ENCODE measurements at places on chromosomes 2 and 18. TPM values are rescaled to one million over a fixed set of nuclear protein-coding genes. Genes with fewer than 3 reads are reported as not detected.

RAB6C gene
- 0.08 TPM for polyA plus RNA-seq

ATP6V1C2 gene
- 0.56 TPM for polyA plus RNA-seq

GRCh38 chr2:81195017-81195773 lies 890.6 kb upstream of the LRRTM1 start:
- DNase-seq = no peak

GRCh38 chr2:16395601-16396000 lies 270.0 kb downstream of the CYRIA start:
- no peak for DNase-seq

DNA sequence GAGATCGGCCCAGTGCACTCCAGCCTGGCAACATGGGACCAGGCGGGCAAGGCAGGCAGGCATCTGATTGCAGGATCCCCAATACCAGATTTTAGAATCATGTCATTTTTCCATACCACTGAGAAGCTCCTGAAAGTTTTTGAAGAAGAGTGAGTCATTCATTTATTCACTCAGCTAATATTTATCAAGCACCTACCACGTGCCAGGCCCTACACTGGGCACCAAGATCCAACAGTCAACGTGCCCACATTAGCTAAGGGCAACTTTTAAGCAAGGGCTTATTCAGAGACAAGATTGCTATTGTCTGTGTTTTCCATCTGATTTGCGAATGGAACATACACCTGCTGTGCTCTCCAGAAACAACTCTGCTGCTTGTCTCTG lies 126.8 kb upstream of the LGALSL start:
- no peak for DNase-seq

GRCh38 chr2:175734686-175735085 lies 267.4 kb downstream of the LNPK start:
- DNase-seq = no peak

DNA sequence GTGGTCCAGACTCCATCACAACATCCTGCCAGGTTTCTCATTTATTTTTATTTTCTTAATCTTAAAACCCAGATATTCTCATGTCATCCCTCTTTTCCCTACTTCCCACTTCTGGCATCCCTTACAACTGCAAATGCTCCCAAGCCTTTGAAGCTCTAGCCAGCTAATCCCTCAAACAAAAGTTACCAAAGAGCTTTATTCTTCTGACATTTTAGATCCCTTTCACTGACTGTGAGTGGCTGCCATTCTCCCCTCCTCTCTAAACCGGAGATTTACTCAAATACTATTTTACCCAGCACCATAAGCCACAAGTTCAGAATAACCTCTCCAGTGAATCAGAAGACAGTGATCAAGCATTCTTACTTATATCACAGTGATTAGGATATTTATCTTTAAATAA lies 569.0 kb upstream of the SYT4 start:
- DNase-seq = no peak

DNA sequence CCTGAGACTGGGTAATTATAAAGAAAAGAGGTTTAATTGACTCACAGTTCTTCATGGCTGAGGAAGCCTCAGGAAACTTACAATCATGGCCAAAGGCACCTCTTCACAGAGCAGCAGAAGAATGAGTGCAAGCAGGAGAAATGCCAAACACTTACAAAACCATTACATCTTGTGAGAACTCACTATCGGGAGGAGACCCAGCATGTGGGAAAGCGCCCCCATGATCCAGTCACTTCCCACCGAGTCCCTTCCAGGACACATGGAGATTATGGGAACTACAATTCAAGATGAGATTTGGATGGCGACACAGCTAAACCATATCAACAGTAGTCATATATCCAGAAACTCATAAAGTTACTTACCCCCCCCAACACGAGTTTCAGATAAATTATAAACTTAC lies 28.6 kb downstream of the TLK1 start:
- DNase-seq = no peak

GRCh38 chr18:2572171-2572569 lies 813 bp downstream of the NDC80 start:
- DNase-seq = no peak

All from urinary bladder (tissue), 4 donors.